HepG2 (cell line): ENCODE measurements at places on chromosomes 7 and 10. TPM values are rescaled to one million over a fixed set of nuclear protein-coding genes. Genes with fewer than 3 reads are reported as not detected.

INHBA gene
- not detected in 2 replicates for total RNA-seq

CPVL gene
- 30.7 and 59.2 TPM in 2 replicates for total RNA-seq

SORCS3 gene
- total RNA-seq = not detected in 2 replicates

HOXA7 gene
- total RNA-seq = not detected in 2 replicates

CYP2C19 gene
- total RNA-seq = not detected in 2 replicates

FGL2 gene
- total RNA-seq = 0.08 and 0.15 TPM in 2 replicates

CRPPA gene
- total RNA-seq = 1.1 and 1.3 TPM in 2 replicates

COA1 gene
- 65.7 and 73.8 TPM in 2 replicates for total RNA-seq

P4HA1 gene
- 39.0 and 63.1 TPM in 2 replicates for total RNA-seq

NEUROD6 gene
- not detected in 2 replicates for total RNA-seq

SPDYE6 gene
- total RNA-seq = 0.07 TPM in 1 of 2 replicates, not detected in the other

NPC1L1 gene
- 3.8 and 4.8 TPM in 2 replicates for total RNA-seq

VAX1 gene
- not detected in 2 replicates for total RNA-seq

CALHM1 gene
- total RNA-seq = 0.04 TPM in 1 of 2 replicates, not detected in the other

DNTT gene
- not detected in 2 replicates for total RNA-seq

ZNF365 gene
- not detected in 2 replicates for total RNA-seq

HTR7 gene
- total RNA-seq = 0.04 TPM in 1 of 2 replicates, not detected in the other

AKR1C1 gene
- total RNA-seq = 2,238 and 3,445 TPM in 2 replicates

DNA2 gene
- total RNA-seq = 27.3 and 34.6 TPM in 2 replicates

UBE3C gene
- 48.2 and 49.8 TPM in 2 replicates for total RNA-seq

RASA4 gene
- 0.59 and 1.1 TPM in 2 replicates for total RNA-seq

ELAPOR2 gene
- total RNA-seq = 8.4 and 10.3 TPM in 2 replicates

TSPAN12 gene
- total RNA-seq = 0.70 and 0.95 TPM in 2 replicates

OR2A5 gene
- total RNA-seq = not detected in 2 replicates

ANKRD22 gene
- not detected in 2 replicates for total RNA-seq

NCF1 gene
- total RNA-seq = not detected in 2 replicates

SLC13A1 gene
- not detected in 2 replicates for total RNA-seq

CUZD1 gene
- total RNA-seq = 0.29 and 0.34 TPM in 2 replicates

ABCB4 gene
- total RNA-seq = 10.8 and 32.4 TPM in 2 replicates
